ENCODE measurements at places on chromosomes 16 and 17. TPM values are rescaled to one million over a fixed set of nuclear protein-coding genes. Genes with fewer than 3 reads are reported as not detected.
A peak's percentile ranks its signal among the peaks of the same experiment; 100 is the strongest.

DNA sequence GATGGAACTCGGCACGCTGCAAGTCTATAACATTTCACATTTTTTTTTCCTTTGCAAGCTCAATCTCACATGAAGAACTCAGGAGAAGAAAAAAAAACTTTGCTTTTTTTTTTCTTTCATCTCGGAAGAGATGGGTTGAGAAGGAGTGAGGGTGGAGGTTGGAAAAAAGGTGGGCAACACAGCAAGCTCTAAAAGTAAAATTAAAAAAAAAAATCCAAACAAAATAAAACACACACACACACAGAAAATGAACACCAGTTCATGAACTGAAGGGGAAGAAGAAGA lies 2.5 kb downstream of the MAF start:
- no peak for DNase-seq

DNA sequence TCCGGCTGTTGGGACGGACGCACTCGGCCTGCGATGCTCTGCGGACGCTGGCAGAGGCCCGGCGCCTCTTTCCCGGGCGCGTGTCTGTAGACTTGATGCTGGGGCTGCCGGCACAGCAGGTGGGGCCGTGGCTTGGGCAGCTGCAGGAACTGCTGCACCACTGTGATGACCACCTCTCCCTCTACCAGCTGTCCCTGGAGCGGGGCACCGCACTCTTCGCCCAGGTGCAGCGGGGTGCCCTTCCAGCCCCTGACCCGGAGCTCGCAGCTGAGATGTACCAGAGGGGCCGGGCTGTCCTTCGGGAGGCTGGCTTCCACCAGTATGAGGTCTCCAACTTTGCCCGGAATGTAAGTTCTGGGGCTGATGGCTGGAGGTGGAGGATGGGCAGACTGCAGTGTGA lies 3.5 kb downstream of the RSAD1 start:
- DNase-seq = peak; percentile 79

CHD9NB gene
- 3.2 TPM for total RNA-seq

GRCh38 chr17:41811549-41812380 lies at the start of gene P3H4:
Gene P3H4, minus strand, starts transcription at chr17:41811949. Its CDS starts 34 bp downstream, at chr17:41811915.
- peak; percentile 94 for DNase-seq

GRCh38 chr17:32206861-32207260 lies 58.8 kb upstream of the RHBDL3 start:
- no peak for DNase-seq

DNA sequence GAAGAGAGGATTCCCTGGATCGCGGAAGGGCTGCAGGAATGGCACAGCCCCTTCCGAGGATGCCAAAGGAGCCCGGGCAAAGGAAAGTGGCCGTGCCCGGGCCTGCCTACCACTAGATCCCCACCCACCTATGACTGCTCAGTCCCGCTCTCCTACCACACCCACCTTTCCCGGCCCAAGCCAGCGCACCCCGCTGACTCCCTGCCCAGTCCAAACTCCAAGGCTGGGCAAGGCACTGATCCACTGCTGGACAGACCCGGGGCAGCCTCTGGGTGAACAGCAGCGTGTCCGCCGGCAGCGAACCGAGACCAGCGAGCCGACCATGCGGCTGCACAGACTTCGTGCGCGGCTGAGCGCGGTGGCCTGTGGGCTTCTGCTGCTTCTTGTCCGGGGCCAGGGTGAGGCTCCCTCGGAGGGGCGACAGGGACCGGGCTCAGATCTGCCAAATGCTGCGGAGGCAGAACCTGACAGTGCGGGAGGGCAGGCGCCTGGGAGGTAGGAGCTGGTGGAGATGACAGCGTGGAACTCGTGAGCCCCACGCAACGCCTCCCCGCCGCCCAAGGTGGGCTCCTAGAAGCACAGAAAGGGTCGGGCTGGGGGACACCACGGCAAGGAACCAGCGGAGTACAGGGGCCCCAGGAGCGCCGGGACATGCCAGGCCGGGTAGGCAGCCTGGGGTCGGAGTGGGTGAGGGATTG lies at the start of gene CES2:
Gene CES2 (plus strand): TSS at position 203 of the 698 bp plus-strand sequence. CDS start 120 bp downstream, at position 323.
- DNase-seq = no peak

FMNL1 gene
- 28.2 TPM for total RNA-seq

CCT6B gene
- 2.4 TPM for total RNA-seq

GRCh38 chr17:11589716-11590115 lies 8.6 kb upstream of the DNAH9 start:
- DNase-seq = no peak

TSC2 gene
- total RNA-seq = 86.9 TPM

- DNase-seq = no peak
Observed at GRCh38 chr17:17155568-17155967, 50.6 kb downstream of the PLD6 start.

DNA sequence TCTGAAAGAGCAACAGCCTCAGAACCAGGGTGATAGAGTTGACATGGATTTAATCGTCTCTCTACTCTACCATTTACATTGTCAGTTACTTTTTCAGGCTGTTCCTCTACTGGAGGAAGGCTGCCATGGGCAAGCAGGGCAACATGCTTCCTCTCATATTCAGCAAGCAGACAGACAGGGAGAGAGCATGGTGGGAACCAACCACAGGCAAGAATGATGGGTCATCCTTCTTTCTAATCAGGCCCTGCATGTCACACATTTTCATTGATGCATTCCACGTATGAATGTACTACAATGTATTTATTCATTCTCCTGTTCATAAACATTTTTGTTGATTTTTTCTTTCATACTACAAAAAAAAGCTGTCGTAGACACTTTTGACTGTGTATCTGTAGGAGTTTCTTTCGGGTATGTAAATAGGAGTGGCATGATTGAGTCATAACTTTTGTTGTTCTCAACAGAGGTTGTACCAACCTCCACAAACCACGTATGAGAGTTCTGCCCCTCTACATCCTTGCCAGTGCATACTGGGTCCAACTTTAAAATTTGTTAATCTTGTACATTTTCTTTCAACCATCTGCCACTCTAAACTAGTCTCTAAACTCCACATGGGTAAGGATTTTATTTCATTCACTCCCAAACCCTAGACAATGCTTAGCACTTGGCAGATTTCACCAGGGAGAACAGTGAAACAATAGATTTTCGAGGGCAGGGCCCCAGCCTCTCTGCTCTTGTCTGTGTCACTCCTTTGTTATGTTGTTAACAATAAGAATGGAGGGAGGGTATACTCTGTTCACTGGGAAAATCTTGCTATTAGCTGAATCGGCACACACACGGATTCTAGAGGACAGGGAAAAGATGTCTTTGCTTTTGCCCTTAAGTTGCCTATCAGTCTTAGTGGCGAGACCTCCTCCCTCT lies 58.7 kb downstream of the CMC2 start:
- no peak for DNase-seq

TEKT5 gene
- total RNA-seq = 0.14 TPM

DNA sequence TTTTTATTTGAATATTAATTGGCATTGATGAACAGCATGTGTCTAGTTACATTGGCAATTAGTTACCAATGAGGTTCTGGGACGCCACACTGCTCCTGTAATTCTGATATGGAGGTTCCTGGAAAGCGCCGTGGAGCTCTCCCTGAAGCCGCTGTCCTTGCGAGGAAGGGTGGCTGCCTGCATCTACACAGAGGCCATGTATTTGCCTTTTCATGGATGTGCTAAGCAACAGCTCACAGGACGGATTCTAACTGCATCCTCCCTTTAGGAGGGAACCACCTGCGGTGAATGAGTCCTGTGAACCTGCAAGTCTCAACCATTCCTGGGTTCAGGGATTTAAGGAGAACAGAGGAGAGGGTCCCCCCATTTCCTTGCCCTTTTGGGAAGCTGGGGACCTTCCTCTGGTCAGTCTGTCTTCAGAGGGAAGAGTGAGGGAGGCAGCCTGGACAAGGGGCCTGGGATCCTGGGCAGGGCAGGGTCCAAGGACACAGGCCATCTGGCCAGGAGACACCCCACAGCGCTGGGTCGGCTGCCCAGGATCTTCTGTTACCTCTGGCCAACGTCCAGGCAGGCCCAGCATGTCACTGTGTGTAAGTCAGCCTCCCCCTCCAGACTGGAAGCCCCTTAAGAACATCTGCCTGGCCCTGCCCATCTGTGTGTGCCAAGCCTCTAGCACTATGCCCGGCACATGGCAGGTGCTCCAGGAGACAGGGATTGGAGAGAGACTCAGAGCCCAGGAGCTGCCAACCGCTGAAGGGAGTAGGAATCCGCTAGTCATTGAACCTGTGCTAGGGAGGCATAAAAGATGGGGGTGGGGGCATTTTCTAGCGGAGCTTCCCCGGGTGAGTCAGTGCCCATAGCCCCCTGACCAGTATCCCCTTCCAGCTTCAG lies 314.1 kb upstream of the TNRC6C start:
- DNase-seq = peak; percentile 44

TBC1D3B gene
- total RNA-seq = 3.8 TPM

MYCBPAP gene
- 0.29 TPM for total RNA-seq

GRCh38 chr16:26816885-26817571 lies 249.7 kb upstream of the C16orf82 start:
- no peak for DNase-seq

DNA sequence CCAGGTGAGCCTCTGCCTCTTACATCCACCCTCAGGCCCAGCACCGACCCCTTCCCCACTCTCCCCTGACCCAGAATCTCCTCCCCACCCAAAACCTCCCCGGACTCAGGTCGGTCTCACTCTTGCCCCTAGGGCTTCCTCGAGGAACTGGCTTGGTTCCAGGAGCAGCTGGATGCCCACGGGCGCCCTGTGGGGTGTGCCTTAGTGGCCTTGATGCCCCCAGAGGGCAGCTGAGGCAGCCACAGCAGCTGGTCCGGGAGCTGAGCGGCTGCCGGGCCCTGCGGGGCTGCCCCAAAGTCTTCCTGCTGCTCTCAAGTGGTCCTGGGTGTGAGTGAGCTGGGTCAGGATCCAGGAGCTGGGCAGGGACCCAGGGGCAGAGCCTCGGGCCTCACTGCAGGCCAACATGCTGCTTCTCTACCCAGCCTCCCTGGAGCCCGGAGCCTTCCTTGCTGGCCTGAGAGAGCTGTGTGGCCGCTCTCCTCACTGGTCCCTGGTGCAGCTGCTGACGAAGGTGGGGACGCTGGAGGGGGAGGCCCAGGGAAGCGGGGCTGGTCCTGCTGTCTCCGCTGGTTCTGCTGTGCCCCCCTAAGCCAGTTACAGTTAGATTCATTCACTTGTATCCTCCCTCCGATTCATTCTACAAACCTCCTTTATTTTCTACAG lies 9.6 kb downstream of the ZNF213 start:
- peak; percentile 67 for DNase-seq

GRCh38 chr17:44688200-44688599 lies 1.4 kb downstream of the CCDC43 start:
- no peak for DNase-seq

DNA sequence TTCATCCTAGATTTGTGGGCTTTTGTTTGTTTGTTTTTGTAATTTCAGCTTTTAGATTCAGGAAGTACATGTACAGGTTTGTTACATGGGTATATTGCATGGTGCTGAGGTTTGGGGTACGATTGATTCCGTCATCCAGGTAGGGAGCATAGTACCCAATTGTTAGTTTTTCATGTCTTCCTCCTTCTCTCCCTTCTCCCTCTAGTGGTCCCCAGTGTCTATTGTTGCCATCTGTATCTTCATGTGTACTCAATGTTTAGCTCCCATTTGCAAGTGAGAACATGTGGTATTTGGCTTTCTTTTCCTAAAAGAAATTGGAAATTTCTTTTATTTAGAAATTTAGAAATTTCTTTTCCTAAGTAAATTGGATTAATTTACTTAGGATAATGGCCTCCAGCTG lies 37.1 kb upstream of the BCAS3 start:
- DNase-seq = no peak

DNA sequence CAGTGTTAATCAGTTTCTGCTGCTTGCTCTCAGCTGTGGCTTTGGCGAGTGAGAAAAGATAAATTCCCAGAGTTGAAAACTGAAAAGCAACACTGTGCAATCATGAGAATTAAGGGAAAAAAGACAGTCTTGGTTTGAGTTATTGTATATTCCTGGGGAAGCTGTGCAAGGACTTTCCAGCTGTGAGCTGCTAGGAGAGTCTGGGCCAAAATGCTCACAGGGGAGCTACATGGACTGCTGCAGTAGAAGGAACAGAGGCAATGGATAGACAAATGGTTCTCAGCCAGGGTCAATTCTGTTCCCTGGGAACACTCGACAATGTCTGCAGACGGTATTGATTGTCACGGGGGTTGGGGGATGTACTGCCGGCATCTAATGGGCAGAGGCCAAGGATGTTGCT lies 102.0 kb upstream of the ADAMTS18 start:
- DNase-seq = no peak

IKZF3 gene
- 1.6 TPM for total RNA-seq

DNA sequence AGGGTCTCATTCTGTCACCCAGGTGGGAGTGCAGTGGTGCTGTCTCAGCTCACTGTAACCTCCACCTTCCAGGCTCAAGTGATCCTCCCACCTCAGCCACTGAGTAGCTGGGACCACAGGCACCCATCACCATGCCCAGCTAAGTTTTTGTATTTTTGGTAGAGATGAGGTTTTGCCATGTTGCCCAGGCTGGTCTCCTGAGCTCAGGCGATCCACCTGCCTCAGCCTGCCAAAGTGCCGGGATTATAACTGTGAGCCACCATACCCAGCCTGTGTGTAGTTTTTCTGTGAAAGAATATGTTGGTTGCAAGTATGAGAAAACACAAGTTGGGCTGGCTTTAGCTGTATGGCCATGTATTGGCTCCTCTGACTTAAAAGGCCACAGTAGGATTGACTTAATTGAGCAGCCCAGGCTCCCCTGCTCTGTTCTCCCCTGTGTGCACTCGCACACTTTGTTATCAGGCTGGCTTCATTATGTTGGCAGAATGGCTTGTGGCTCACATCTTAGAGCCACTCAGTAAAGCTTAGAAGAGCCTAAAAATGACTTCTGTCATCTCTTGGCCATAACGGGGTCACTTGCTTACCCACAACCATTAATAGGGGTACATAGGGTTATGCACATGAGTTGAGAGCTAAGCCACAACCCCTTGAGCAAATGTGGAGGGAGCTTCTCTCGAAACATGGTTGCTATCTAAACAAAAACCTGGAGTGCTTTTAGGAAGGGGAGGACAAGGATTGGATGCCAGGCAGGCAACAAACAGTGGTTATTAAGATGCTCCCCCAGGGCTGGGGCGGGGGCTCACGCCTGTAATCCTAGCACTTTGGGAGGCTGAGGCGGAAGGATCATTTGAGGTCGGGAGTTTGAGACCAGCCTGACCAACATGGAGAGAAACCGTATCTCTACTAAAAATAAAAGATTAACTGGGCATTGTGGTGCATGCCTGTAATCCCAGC lies 6.1 kb downstream of the HAPSTR1 start:
- no peak for DNase-seq

- DNase-seq = peak; percentile 90
Observed at GRCh38 chr17:2064980-2065785, 10.3 kb downstream of the HIC1 start.

P2RX1 gene
- total RNA-seq = 115 TPM

NUTF2 gene
- 99.1 TPM for total RNA-seq

NARF gene
- 34.2 TPM for total RNA-seq

- DNase-seq = no peak
Observed at GRCh38 chr16:85345129-85345639, 232.9 kb upstream of the CIBAR2 start.

DNA sequence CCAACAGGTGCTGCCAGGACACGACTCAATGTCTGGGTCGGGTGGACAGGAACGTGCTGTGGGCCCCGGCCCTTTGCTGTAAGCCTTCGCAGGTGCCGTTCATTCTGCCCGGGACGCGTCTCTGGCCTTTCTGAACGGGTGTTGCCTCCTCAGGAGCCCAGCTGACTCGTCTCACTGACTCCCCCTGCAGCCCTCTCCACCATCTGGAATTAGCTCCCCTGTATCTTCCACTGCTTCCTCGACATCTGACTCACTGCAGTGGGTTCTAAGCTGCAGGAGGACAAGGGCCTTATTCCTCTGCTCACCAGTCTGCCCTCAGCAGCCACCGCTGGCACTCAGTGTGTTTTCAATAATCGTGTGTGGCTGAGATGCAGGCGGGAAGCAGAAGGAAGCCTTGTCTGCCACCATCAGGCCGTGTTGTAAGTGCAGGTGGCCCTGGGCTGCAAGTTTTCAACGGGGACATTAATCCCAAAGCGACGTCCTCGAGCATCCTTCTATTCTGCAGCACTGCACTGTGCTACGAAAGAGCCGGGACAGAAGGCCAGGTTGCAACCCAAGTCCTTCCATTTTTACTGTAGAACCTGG lies 256.2 kb downstream of the FOXL1 start:
- peak; percentile 64 for DNase-seq
